ENCODE measurements at places on chromosomes 4 and X. TPM values are rescaled to one million over a fixed set of nuclear protein-coding genes. Genes with fewer than 3 reads are reported as not detected.

DNA sequence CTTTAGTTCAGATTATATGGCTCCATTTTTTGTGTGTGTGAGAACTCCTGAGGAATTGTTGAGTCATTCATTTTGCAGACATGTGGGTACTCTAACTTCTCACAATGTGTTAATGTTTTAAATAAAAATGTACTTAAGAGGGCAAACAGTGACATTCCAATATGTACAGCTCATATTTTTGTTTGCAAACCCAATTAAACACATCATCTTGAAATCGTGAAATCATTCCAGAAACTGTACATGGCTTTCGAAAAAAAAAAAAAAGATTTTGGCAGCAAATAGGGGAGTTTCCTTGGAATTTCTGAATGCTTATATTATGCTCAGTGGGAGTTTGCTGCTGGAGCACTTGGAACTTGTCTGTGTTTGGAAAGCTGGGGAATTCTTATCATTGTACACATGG lies 85.0 kb downstream of the HPGD start:
- no peak for DNase-seq

GRCh38 chr4:54231768-54232688 lies 2.9 kb downstream of the PDGFRA start:
- peak; percentile 91 for DNase-seq

DNA sequence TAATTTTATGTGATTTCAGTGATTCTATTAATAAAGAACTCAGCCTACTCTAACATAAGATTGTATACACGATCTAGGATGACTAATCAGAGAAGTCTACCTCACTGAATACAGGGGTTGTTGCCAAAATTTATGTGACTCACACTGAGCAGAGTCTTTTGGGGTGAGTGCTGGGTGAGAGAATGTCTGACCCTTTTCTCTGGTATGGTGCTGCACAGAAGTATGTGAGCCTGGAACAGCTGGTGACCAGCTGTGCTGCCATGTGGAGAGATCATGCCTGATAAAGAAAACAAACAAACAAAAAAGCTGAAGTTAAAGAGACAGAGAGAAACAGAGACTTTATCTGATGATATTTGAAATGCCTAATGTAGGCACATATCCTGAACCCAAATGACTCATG lies 618.1 kb upstream of the GRIA3 start:
- peak; percentile 73 for DNase-seq

GRCh38 chrX:41733939-41734338 lies 10.0 kb downstream of the GPR82 start:
- no peak for DNase-seq

GRCh38 chr4:158807691-158808090 lies 38.9 kb downstream of the FNIP2 start:
- no peak for DNase-seq

DNA sequence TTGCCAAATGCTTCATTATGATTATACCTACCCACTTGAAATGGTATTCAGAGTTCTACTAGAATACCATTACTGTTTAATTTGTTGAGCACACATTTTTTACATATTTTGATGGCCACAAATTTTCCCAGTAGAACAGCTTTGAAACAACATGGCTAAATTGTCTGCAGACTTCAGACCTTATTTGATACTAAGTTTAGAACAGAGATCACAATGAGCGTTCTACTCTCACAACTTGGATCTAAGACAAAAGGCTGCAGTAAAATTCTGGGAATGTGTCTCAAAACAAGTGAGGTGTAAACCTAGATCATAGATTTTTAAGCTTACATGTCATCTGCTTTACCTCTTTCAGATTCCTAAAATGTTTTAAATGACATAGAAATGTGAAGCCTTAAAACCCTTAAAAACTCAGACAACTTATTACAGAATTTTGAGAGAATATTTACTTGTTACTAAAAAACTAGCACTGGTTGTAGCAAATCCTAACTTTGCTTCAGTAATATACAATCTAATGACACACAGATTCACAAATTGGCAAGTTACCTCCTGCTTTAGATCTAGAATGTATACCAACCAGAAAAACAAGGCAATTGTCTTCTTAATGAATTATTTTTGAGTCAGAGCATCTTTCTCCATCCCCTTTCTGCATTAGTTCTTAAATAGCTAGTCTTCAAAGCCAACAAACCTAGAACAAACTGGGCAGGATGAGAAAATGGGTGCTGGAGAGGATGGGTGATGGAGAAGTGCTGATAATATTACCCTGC lies 243.3 kb downstream of the SLC7A11 start:
- no peak for DNase-seq

DNA sequence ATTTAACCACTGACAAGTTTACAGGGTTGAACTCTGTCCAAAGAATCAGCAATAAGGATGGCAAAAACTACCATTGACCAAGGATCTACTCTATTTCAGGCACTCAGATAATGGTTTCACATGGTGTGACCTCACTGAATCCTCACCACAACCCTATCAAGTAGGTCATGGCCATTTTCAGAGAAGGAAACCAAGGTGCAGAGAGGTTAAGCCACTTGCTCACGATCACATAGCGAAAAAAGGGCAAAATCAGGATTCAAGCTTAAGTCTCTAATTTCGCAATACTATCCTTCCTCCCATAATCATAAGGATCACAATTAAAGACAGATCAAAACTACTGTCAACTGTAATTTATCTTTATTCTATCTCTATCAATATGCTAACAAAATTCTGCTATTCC lies 191.0 kb upstream of the AFF2 start:
- DNase-seq = no peak

- DNase-seq = no peak
Observed at GRCh38 chr4:52946855-52947254, 84.7 kb downstream of the RASL11B start.

GRCh38 chrX:96774116-96774515 lies 89.5 kb downstream of the DIAPH2 start:
- DNase-seq = no peak

- DNase-seq = no peak
Observed at GRCh38 chr4:47567511-47567910, 82.4 kb downstream of the ATP10D start.

DNA sequence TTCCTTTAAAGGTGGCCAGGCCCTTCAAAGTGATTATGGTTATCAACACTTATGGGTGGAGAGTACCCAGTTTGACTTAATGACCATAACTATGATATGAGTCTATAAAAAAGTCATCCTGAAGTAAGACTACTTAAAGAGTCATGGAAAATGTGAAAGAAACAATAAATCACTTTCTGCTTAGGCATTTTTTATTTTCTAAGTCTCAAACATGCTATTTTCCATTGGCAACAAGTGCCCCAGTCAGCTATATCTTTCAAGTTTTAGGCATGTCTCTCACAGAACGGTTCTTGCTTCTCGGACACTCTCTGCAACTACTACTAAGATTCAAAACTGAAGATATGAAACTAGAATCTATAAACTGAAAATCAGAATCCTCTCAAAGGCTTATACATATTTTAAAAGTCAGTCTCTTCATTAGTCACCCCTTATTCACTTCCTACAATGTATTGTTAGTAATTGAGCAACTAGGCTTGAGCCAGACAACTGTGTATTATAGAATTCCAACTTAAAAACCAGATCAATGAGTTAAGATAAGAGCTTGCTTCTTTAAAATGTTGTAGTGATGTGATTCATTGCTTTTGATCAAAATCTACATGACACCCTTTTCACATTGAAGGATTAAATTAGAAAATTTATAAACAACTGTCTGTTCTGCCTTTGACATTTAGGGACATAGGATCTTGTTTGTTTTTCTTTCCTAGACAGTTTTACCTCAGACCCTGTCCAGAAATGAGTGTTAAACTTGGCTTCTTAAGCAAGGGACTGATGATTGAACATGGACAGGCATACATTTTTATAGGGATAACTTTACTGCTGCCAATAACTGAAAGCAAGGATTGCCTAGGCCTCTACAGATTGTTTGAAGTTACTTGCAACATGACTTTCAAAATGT lies 2.9 kb downstream of the ANTXR2 start:
- no peak for DNase-seq

- DNase-seq = no peak
Observed at GRCh38 chrX:107721318-107721717, 54.3 kb downstream of the TSC22D3 start.

Gene CT45A2
- not detected for total RNA-seq

Gene PRDX4
- 91.9 TPM for total RNA-seq

Gene MAGEB10
- total RNA-seq = not detected

Measured in posterior vena cava (tissue), 2 donors.